ENCODE measurements at places on chromosomes 13 and 19.
A peak's percentile ranks its signal among the peaks of the same experiment; 100 is the strongest.

GRCh38 chr13:22141716-22142115, 470.8 kb downstream of the FGF9 start:
- no peak for DNase-seq

GRCh38 chr13:110496281-110496680, 65.2 kb downstream of the RAB20 start:
- DNase-seq, result no peak

- DNase-seq, result no peak
Measured at GRCh38 chr13:72849571-72849970, 67.6 kb downstream of the PIBF1 start.

GRCh38 chr13:90968166-90968904, 379.2 kb upstream of the MIR17HG start:
- peak; percentile 64 for DNase-seq

DNA sequence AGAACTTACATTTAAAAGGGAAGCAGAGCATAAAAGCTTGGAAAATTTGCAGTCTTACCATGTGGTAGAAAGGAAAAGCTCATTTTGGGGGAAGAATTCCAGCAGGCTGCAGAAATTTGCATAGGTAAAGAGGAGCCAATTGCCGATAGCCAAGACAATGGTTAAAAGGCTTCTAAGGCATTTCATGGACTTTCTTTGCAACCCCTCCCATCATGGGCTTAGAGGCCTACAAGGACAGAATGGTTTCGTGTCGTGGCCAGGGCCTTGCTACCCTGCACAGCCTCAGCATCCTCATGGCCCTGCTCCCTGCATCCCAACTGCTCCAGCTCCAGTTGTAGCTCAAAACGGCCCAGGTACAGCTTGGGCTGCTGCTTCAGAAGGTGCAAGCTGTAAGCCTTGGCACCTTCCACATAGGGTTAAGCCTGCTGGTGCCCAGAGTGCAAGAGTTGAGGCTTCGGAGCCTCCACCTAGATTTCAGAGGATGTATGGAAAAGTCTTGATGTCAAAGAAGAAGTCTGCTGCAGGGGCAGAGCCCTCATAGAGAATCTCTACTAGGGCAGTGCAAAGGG, 420.3 kb downstream of the PCDH17 start:
- no peak for DNase-seq

GRCh38 chr19:46515879-46516350, 20.2 kb upstream of the PNMA8B start:
- peak; percentile 50 for DNase-seq

- no peak for DNase-seq
Measured at GRCh38 chr19:54425382-54425723, 10.1 kb downstream of the TTYH1 start.

DNA sequence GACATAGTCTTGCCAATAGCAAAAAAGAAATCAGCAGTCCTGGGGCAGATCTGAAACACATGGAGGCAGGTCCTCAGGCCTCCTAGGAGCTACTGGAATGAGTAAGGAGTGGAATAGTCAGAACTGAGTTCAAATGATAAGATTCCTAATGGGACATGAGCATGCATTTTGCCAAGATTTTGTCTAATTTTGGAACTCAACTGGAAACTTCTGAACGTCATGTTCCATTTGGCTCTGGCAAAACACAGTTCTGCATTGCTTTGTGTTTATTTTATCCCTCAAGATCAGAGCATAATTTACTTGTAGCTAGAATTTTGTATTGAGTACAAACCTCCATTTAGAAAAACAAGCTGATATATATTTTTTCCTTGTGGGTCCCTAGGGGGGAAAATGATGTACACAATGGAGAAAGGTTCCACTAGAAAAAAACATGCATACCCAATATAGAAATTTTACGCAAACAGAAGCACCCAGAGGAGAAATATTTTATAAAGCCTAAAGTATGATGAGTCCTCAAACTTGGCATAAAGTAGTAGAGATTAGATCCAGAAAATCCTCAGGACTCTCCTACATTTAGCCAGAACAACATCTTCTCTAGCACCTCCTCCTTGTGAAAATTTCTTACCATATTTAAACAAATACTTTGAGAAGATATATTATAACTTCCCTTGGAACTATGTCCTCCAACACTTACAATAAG, 149.0 kb upstream of the SERP2 start:
- DNase-seq, result no peak

DNA sequence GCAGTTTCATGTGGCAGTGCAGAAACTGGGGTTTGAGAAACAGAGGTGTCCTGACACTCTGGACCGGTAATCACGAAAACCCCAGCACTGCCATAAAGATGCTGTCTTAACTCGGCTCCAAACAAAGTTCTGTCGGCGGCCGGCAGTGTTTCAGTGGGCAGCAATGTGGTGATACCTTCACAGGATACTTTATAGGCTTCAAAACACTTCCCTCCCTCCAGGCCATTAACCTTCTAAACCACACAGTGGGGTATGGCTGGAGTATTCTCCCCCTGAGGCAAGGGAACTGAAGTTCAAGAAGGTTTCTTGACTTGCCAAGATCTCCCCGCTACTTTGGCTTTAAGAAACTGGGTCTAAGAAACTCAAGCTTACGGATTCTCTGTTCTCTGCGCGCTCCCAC, 1.1 kb downstream of the RUBCNL start:
- no peak for DNase-seq

DNA sequence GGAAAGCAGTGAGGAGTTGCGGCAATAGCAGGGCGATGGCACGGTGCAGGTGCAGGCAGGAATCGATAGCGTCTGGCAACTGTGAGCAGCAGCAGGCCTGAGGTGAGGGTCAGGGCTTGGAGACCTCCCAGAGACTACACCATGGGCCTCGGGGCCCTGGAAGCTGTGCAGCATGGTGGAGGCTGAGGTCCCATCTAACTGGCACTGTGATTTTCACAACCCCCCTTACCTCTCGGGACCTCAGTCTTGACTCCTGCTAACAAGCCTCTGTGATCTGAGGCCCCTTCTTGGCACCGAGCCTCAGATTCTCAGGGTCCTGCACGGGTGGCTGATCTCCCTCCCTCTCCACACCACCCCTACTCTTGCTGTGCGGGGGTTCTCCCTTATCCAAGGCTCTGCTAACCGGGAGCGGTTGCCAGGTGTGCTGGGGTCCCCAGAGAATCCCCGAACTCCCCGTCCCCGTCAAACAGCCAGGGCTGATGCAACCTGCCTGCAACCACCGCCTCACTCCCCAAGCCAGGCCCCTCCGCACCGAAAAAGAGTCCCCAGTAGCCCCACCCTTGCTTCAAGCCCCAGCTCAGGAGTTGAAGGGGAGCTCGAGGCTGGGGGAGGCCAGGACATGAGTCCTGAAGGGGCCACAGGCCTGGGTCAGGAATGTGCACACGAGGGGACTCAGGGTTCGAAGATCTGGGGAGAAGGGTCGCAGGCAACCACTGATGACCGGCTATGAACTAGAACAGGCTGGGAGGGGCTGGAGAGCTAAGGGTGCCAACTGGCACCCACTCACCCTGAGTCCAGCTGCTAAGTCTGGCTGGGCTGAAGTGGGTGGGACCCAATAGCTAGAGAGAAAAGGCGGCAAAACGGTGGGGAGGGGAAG, 4.8 kb upstream of the ATF5 start:
- no peak for DNase-seq

GRCh38 chr13:42740753-42741152, 40.6 kb upstream of the FAM216B start:
- DNase-seq, result no peak

DNA sequence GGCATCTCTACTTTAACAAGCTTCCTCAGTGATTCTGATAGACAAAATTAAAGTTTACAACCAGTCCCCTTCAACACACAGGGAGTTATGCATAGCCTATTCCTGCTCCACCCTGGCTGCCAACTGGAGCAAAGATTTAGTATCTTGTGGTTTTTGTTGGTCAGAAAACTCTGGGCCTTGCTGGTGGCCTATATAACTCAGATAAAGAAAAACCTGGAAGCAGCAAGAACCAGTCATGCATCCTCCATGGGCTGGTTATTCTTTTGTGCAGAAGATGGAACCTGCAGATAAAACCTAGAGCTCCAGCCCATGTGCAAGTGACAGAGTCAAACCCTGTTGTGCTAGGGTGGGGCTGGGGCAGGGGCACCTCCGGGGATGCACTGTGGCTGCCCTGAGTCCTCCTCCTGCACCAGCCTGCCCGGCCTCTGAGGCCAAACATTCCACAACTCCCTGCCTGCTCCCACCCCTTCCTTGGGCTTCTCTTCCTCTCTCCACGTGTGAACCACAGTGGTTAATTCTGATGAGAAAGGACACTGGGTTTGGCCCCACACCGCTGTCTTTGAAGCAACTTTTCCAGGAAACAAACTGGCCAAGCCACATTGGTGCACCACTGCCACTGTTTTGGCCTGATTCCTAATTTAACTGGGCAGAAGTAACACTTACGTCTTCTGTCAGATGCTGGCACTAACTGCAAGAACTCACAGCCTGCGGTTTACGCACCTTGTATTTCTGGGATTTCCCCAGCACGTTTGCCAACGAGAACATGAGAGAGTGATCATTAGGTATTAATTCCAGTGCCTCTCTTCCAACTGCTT, 23.3 kb upstream of the GGACT start:
- no peak for DNase-seq

DNA sequence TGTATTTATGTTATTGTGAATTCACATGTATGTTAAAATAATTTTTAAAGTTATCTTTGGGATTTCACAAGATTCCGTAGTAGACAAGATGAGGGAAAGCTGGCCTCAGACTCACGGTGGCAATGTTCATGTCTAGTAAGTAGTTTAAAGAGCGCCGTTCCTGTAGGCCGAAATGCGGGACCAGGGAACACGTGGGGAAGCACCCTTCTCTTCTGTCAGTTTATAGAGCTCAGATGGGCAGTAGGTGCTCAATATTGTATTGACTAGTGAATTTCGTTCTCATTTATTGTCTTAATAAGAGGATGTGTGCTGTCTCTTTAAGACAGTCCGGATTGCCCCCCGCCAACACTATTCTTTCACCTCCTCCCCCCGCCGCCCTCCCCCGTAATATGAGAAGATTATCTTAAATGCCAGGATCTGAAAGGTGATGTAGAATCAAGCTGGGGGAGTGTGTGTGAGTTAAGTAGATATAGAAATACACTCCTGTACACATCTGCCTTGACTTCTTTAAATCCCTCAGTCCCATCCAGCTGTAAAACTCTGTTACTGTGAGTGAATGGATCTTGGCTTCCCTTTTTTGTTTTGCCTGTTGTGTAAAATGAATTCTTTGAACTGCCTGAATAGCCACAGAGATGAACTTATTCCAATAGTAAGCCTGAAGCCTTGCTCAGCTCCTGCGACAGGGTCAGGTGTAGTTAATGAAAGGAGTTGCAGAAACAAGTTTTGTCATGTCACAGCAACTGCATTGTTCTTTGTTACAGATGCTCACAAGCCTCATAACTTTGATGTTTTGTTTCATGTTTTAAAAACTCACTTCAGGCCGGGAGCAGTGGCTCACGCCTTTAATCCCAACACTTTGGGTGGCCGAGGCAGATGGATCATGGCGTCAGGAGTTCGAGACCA, 1.3 kb downstream of the LAMP1 start:
- DNase-seq, result no peak

DNA sequence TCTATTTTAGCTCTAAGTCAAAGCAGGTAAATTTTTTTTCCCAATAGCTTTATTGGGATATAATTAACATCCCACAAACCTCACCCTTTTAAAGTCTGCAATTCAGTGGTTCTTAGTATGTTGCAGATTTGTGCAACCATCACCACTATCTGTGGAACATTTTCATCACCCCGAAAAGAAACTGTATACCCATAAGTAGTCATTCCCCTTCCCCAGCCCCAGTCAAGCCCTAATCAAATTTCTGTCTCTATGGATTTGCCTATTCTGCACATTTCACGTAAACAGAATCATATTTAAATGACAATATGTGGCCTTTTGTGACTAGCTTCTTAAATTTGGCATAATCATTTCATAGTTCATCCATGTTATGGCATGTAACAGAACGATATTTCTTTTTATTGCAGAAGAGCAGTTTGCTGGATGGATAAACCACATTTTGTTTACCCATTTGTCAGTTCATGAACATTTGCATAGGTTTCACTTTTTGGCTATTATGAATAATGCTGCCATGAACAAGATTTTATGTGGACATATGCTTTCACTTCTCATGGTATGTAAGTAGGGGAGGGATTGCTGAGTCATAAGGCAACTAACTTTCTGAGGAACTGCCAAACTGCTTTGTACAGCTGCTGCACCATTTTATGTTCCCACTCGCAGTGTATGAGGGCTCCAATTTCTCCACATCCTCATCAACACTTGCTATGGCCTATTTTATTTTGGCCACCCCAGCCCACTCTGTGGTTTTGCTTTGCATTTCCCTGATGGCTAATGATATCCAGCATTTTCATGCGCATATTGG, 10.9 kb downstream of the SLC46A3 start:
- DNase-seq, result peak; percentile 71

DNA sequence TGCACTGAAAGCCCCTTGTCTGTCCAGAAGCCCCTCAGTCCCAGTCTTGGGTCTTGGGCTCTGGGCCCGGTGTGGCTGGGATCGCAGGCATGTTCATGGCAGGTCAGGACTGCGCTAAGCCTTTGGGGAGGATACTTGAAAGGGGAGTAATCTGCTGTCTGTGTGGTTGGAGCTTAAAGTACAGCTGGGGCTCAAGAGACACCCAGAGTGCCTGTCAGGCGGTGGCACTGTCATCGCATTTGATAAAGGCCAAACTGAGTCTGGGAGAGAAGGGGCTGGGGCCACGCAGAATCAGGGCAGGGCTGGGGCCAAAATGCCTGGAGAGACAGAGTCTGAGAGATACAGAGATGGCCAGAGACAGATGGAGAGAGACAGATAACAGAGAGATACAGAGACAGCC, 4.2 kb upstream of the CILP2 start:
- no peak for DNase-seq

Measured in HT1080 (cell line).